CD4-positive, alpha-beta T cell treated with Interleukin-4 for 1 hour (primary cell): ENCODE measurements at places on chromosomes 1 and 21.

GRCh38 chr1:224051086-224051406, 62.9 kb upstream of the FBXO28 start:
- no peak for DNase-seq

DNA sequence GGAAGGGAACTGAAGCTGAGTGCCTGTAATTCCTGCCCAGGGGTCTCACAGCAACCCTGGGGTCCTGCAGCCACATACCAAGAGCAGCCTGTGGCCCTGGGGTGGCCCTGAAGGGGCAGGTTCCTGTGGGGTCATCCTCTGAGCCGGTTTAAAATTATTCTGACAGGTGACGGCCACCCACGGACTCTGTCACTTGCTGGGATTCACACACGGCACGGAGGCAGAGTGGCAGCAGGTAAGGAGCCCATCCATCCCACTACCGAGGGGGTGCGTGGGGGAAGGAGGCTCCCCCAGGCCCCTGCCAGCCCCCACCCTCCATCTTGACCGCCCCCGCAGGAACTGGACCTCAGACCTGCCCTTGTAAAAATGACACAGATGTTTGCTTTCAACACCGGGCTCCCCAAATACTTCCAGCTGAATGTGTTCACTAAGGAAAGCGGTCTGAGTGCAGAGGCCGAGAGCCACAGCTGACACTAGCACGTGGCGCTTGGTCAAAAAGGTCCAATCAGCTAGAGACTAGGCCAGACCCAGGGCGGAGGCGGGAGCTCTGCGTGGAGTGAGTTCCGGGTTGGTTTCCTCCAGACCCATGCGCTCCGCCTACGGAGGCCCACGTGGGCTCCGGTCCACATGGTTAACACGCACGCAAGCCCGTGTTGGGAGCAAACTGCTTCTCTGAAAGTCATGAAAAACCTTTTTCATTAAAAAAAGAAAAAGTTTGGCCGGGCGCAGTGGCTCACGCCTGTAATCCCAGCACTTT, 10.0 kb downstream of the YBEY start:
- peak; percentile 43 for DNase-seq

GRCh38 chr21:34282223-34282622, 81.6 kb upstream of the KCNE2 start:
- no peak for DNase-seq

DNA sequence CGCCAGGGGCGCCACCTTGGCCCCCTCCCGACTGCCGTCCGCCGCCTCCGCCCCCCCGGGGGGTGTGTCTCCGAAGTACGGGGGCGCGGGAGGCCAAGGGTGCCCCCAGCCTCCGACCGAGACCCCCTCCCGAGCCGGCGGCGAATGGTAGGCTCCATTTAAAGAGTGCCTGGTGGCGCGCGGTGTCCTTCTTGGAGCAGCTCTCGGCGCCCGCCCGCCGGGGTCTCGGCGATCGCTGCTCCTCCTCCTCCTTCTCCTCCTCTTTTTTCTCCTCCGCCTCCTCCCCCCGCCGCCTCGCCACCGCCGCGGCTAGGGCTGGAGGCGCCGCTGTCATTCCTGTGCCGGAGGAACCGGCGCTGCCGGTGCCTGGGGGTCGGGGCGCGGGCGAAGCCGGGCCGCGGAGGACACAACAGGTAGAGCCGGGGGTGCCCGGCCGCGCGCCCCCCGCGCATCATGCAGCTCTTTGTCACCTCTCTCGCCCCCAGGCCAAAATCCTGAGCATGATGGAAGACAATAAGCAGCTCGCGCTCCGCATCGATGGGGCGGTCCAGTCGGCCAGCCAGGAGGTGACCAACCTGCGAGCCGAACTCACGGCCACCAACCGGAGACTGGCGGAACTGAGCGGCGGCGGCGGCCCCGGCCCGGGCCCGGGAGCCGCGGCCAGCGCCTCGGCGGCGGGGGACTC, at the start of gene KAZN:
TSS of gene KAZN (plus strand) at position 188 of the 685 bp plus-strand sequence.
- no peak for DNase-seq

DNA sequence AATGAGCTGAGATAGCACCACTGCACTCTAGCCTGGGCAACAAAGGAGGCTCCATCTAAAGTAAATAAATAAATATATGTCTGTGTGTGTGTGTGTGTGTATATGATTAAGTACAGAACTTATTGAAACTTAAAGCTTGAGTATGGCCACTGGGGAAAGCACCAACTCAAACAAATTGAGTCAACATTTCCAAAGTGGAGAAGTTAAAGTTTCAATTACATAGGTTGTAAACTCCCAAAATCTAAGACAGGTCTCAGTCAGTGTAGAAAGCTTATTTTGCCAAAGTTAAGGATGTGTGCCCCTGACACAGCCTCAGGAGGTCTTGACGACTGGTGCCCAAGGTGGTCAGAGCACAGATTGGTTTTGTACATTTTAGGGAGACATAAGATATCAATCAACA, 458.9 kb upstream of the RGS18 start:
- DNase-seq: no peak

GRCh38 chr1:93964777-93965200, 55.6 kb upstream of the GCLM start:
- DNase-seq: no peak

DNA sequence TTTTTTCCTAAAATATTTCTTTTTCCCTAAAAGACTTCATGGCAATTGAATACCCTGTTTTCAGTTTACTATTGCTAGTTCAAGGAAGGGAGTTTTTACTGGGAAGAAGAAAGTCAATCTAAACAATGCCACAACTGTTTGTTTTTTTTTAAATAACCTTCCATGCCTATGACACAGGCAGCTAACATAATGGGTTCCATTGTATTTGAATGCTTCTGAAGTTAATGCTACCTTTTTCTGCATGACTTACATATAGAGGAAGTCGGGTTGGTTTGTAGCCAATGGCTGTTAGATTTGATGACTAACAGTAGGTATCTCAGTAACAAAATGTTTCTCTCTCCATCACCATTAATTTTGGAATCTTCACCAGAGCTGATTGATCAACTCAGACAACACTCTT, 134.0 kb downstream of the KIF26B start:
- DNase-seq: no peak

GRCh38 chr1:28540651-28541050, 12.2 kb upstream of the TRNAU1AP start:
- no peak for DNase-seq
